ENCODE measurements at places on chromosomes 7 and 10.

- no peak for DNase-seq
Observed at GRCh38 chr10:62710182-62710581, 94.3 kb upstream of the ADO start.

GRCh38 chr7:110065121-110065520, 1025.8 kb upstream of the LRRN3 start:
- no peak for DNase-seq

GRCh38 chr7:159098811-159099655, 45.6 kb downstream of the VIPR2 start:
- no peak for DNase-seq

GRCh38 chr7:92815412-92815811, 21.0 kb downstream of the CDK6 start:
- DNase-seq = no peak

DNA sequence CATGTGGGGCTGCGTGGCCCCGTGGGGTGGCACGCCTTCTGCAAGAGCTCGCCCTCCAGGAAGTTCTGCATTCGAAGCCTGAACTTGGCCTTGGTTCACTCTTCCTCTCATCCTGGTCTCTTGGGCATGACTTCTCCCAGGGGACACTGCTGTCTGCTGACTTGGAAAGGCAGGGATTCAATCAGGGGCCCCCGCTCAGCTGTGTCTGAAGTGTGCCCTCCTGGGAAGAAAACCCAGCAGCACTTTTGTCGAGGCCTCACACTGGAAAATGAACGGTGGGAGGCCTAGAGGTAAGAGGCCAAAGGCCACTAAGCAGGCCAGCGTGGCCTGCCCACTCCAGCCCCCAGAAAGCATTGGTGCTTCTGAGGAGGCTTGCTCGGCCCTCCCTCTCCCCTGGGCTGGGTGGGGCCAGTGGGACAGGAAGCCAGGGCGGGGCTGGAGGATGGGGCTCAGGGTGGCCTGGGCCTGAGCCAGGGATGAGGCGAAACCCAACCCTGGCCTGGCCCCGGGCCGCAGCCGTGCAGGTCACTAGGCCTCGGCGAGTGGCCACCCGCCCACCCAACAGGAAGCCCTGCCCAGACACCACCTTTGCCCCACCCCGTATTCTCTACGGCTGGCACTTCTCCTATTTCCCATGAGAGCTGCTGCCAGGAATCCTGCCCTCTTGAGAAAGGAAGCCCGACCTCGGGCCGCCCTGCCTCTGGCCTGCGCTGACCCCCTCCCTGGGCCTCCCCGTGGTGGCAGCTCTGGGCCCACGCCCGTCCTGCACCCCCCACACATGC, 81.1 kb downstream of the ZMIZ1 start:
- no peak for DNase-seq

- DNase-seq = no peak
Observed at GRCh38 chr7:106205621-106206222, 79.1 kb downstream of the NAMPT start.

DNA sequence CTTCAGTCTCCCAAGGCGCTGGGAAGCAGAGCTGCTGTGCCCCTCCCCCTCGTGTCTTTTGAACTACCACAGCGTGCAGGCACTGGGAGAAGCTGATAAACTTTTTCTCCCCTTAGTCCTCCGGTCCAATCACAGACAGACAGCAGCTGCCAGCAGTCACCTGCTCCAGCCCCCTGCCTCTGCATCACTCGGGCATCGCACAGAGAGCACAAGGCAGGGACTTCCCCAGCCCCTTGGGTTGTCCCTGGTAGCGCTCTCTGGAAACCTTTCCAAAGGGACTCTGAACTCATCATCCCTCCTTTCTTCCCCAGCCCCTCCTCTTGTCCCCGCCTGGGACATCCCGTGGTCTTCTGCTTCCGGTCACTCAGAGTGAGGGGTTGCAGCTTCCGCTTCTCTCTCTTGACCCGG, 1.4 kb upstream of the NEUROG3 start:
- no peak for DNase-seq

GRCh38 chr10:25682203-25682851, 251.7 kb upstream of the MYO3A start:
- peak; percentile 53 for DNase-seq

DNA sequence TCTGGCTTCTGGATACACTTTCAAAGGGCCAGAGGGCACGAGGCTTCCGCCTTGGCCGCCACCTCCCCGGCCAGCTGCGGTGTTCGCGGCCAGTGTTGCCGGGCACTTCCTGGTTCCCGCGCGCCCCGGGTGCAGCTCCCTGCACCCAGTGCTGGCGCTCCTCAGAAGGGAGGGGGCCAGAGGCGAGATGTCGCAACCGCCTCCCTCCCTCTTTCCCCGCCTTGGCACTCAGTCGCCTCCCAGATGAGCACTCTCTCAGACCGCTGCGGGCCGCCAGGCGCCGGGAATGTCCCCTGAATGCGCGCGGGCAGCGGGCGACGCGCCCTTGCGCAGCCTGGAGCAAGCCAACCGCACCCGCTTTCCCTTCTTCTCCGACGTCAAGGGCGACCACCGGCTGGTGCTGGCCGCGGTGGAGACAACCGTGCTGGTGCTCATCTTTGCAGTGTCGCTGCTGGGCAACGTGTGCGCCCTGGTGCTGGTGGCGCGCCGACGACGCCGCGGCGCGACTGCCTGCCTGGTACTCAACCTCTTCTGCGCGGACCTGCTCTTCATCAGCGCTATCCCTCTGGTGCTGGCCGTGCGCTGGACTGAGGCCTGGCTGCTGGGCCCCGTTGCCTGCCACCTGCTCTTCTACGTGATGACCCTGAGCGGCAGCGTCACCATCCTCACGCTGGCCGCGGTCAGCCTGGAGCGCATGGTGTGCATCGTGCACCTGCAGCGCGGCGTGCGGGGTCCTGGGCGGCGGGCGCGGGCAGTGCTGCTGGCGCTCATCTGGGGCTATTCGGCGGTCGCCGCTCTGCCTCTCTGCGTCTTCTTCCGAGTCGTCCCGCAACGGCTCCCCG, at the start of gene FFAR4:
TSS of gene FFAR4 (plus strand) at position 231 of the 842 bp plus-strand sequence. CDS start at position 287, 56 bp downstream.
- DNase-seq = no peak

GRCh38 chr7:87452279-87452678, 23.2 kb downstream of the ABCB4 start:
- DNase-seq = no peak

DNA sequence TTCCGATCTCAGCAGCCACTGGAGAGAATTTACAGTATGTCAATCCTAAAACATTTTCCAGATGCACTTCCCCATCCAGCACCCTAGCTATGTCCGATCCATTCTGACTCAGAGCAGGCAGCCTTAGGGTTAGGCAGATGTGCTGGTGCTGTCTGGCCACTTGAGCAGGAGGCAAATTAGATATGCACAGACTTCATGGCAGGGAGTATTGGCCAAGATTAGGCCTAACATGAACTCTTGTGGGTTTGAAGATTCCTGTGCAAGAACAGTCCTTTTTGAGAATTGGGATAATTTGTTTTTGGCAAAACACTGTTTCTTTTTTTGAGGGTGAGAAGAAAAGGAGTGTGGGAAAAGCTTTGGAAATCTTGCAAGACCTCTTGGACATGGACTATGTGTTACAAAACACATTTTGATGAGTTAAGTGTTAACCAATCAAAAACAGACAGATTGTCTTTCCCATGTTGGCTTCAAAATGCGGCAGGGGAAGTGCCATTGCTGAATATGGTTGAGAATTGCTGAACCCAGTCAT, 218.6 kb upstream of the INHBA start:
- DNase-seq = no peak

DNA sequence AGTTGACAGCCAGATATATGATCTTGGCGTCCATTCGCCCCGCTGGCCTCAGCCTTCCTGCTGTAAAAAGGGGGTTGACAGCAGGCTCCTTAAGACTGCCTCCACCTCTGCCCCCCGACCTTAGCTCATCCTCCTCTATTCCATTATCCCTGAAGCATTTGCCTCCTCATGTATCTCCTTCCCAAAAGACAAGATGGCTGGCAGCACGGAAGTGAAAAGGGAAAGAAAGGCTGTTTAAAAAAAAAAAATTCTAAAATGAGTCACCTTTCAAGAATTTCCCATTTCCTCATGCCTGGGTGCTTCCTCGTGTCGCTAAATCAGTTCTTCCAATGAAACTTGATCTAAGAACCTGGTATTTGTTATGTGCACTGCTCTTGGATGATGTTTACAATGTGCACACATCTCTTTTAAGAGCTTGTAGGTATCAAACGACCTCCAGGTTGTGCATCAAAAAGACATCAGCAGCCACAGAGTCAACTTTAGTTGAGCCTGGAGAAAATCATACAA, 1.7 kb downstream of the SCRN1 start:
- DNase-seq = no peak

DNA sequence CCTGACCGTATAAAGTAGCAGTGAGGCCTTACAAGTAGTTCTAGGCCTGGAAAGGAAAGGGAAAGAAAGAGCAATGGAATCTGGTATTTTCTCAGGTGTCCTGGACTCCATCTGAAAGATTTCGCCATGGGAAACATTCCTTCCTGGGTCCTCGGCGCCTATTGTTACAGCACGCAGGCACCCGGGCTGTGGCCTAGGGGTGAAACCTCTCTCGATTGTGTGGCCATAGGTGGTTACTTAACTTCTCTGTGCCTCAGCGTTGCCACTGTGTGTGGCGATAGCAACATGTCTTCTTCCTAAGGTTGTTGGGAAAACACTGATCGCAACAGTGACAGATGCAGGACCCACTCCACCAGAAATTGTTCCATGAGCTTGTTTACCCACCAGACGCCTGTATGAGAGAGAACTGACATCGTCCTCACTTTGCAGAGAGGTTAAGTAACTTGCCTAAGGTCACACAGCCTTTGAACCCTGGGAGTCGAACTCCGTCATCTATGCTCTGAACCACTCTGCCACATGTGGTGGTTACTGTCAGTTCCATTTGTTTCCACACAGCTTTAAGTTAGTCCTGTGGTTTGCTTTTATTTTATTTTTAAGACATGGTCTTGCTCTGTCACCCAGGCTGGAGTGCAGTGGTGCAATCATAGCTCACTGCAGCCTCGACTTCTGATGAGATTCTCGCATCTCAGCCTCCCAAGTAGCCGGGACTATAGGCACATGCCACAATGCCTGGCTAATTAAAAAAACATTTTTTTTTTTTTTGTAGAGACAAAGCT, 73.4 kb downstream of the LHPP start:
- DNase-seq = no peak

DNA sequence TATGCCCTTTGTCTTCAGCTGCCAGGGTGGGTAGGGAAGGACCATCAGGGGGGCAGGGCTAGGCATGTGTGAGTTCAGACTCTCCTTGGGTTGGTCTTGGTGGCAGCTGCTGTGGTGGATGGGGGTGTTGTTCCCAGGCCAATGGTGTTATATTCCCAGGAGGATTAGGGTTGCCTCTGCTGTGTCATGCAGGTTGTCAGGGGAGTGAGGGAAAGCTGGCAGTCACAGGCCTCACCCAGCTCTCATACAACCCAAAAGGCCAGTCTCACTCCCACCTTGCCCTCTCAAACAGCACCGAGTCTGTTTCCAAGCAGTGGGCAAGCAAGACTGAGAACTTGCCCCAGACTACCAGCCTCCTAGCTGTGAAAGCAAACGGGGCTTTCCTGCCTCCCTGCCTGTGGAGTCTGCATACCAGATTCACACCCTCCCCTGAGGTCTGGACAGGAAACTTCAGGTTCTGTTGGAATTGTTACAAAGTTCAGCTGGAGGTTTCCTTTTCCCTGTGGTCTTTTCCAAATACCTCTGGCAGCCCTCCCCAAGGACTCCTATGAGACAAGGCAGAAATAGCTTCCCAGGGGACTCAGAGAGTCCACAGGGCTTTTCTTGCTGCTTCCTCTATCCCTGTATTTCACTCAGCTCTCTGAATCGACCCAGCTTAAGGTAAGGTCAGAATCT, 1.4 kb downstream of the HYAL4 start:
- DNase-seq = no peak

GRCh38 chr7:12715372-12716133, 28.1 kb downstream of the ARL4A start:
- no peak for DNase-seq

DNA sequence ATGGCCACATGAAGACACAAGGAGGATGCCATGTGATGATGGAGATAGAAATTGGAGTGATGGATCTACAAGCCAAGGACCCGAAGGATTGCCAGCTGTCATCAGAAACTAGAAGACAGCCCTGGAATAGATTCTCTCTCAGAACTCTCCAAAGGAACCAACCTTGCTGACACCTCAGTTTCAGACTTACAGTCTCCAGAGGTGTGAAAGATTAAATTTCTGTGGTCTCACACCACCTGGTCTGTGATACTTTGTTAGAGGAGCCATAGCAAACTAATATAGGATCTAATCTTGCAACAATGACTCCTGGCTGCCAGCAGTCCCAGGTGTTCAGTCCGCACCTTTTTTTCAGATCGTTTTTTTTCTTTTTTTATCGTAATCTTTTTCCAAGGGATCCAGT, 647.3 kb upstream of the GHITM start:
- DNase-seq = no peak

DNA sequence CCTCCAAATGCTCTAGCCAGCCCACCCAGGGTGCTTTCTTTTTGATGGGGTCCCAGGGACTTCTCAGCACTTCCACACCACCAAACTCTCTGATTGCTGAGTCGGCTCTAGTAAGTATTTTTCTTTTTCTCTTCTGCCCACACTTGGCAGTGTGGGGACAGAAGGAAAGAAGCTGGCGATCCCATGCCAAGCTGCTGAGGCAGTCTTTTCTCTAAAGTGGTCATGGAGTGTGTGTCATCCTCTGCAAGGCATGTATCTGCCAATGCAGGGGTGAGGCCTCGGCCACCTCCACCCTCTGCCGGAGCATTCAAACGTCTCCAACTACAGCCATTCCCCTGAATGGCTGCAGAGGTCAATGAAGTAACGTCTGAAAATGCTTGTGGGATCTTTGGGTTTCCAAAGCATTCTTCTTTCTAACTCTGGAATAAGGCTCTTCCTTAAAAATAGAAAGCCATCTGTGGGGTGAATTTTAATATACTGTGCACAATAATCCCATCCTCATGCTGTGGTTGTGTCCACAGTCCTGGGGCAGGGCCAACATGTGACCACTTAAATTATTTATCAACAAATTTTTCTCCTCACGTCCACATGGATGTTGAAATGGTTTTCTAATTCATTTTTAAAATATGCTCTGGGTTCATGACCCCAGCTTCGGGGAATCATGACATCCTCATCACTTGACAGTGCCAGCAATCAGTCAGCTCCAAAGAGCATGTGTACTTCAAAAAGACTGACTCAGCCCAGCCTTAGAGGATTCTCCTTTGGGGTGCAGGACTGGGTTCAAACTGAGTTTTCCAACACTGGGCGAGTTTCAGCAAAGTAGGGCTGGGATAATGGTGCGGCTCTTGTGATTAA, 171.3 kb upstream of the ITGB1 start:
- DNase-seq = no peak

- DNase-seq = no peak
Observed at GRCh38 chr10:119973281-119973680, 80.8 kb downstream of the SEC23IP start.

DNA sequence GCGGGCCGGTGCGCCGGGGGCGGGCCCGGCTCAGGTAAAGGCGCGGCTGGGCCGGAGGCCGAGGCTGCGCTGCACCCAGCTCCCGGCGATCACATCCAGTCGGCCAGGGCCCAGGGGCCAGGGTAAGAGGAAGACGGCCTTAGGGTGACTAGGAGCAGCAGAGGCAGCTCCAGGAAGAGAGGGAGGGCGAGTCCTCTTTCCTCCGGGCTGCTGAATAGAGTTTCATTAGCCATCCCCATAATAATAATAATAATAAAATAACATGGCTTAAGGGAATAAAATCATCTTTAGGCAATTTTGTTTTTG, 44.8 kb upstream of the CDK1 start:
- DNase-seq = no peak

Data from nucleus accumbens (tissue), 56 donors.